Large intestine (tissue), 12 donors: ENCODE measurements at places on chromosomes 12 and 14. TPM values are rescaled to one million over a fixed set of nuclear protein-coding genes. Genes with fewer than 3 reads are reported as not detected.

DNA sequence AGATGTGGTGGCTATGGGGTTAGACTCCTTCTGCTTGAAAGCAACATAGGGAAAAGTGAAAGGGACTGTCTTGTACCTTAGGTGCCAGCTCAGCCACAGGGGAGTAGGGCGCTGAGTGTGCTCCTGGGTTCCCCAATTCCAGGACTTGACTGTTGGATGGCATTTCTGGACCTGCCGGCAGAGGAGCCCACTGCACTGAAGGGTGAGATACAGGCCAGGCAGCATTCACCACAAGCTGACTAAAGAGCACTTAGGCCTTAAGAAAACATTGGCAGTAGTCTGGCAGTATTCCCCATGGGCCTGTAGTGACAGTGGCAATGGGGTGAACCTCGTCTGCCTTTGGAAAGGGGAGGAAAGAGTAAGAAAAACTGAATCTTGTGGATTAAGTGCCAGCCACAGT, 67.1 kb upstream of the TMTC2 start:
- DNase-seq, result no peak

GRCh38 chr14:40312296-40312695, 880.1 kb upstream of the FBXO33 start:
- DNase-seq, result no peak

DNA sequence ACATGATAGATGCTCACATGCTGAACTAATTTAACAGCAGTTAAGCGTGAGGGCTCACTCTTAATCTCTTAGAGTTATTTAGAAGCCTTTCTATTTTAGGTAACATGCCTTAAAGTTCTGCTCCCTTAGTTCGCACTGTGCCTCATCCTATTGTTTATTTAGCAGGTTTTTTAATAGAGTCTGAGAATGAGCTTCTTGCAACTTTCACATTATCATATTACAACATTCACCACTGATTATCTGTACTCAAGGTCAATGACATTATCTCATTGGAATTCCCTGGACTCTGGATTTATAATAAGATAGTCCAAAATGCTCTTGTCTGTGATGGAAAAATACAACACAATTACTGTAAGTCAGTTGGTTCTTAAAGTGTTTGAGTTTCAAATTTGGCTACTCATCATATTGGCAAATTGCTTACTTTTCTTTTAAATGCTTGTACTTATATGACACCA, 183.6 kb upstream of the SLC38A2 start:
- no peak for DNase-seq

DNA sequence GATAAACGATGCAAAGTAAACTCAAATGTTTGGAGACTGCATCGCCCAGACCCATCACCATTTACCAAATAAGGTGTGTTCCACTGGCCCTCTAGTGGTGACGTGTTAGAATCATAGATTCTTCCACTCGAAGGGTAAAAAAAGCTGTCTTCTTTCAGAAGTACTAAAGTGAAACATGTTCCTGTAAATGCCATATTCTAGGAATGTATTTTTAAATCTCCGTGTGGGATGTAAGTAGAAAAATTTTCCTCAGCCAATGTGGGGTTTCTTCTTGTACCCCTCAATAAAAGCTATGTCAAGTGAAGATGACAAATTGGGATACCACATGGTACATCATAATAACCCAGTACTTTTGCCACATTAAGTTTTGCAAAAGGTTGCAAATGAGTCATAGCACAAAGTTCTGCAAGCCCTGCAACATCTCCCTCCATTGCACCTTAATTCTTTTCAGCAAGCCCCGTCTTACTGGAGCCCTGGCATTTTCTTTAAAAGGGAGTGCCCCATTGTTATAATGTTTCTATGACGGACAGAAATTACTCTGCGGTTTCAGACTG, 100.8 kb downstream of the CCER1 start:
- peak; percentile 21 for DNase-seq

- no peak for DNase-seq
Measured at GRCh38 chr12:30953257-30953656, 26.7 kb downstream of the TSPAN11 start.

DNA sequence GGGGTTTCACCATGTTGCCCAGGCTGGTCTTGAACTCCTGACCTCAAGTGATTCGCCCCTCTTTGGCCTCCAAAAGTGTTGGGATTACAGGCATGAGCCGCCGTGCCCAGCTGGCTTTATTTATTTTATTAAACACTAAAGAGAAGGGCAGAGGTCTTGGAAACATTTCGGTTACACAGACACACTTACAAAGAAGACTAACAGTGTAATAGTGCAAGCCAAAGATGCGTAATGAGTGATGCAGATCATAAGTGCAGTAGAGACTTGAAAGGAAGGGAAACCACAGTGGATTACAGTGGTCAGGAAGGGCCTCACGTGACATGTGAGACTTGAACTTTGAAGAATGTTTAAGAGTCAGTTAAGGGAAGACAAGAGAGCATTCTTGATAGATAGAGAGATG, 33.9 kb upstream of the CDK17 start:
- no peak for DNase-seq

DNA sequence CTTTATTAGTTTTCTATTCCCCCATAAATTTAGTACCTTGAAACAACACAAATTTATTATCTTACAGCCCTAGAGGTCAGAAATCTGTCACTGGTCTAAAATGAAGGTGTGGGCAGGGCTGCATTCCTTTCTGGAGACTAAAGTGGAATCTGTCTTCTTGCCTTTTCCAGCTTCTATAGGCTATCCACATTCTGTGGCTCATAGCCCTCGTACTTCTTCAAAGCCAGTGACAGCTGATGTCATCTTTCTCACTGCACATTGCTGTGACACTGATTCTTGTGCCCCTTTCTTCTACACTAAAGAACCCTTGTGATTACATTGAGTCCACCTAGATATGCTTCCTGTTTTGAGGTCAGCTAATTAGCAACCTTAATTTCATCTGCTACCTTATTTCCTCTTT, 23.2 kb upstream of the DCN start:
- no peak for DNase-seq

- DNase-seq, result no peak
Measured at GRCh38 chr14:61374284-61374683, 52.9 kb downstream of the PRKCH start.

ACYP1 gene
- polyA plus RNA-seq, result 30.3 TPM

NEUROD4 gene
- polyA plus RNA-seq, result 0.01 TPM

CYP27B1 gene
- polyA plus RNA-seq, result 1.8 TPM

TROAP gene
- 15.8 TPM for polyA plus RNA-seq

EVL gene
- polyA plus RNA-seq, result 119 TPM

RTN1 gene
- 45.0 TPM for polyA plus RNA-seq
